ENCODE measurements at places on chromosomes 5 and 9. TPM values are rescaled to one million over a fixed set of nuclear protein-coding genes. Genes with fewer than 3 reads are reported as not detected.

DNA sequence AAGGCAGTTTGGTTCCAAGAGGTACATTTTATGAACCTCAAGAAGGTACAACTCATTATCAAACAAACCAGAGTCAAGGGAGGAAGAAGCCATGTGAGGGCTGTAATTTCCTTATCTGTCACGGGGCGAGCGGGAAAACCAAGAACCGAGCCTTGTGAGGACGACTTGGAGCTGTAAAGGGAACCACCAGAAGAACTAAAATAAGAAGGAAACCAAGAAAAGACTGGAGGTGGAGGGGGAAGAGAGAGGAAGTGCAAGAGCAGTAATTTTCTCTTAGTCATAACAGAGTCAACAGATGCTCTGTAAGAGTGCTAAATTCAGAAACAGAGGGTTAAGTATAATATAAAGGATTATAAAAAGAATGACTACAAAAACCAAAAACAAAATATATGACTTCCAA is 127.1 kb downstream of the DIRAS2 start:
- no peaks in the 10 kb centered on the region for H3K27me3 ChIP-seq
- H3K27ac ChIP-seq: no peak overlapping the region
- no peak for DNase-seq
- H3K4me1 ChIP-seq: no peaks in the 10 kb centered on the region

GRCh38 chr5:122180146-122180712 is 50.9 kb downstream of the ZNF474 start:
- no peaks in the 10 kb centered on the region for H3K36me3 ChIP-seq
- DNase-seq: no peak
- H3K4me1 ChIP-seq: no peaks in the 10 kb centered on the region
- no peaks in the 10 kb centered on the region for H3K27me3 ChIP-seq

DNA sequence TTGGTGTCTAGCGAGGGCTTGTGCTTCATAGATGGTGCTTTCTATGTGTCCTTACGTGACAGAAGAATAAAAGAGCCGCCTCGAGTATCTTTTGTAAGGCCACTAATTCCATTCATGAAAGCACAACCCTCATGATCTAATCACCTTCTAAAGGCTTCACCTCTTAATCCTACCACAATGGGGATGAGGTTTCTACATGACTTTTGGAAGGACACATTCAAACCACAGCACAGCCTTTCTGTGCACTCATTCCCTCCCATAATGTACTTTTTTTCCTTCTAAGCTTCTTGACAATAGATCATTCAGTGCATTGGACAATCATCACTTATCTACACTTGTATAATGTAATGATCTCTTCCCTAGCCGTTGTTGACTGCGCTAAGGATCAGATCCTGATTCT is 774.8 kb downstream of the BRINP1 start:
- DNase-seq: no peak
- H3K27me3 ChIP-seq: no peaks in the 10 kb centered on the region
- H3K27ac ChIP-seq: no peak overlapping the region
- no peak overlapping the region for H3K4me3 ChIP-seq

ISOC1 gene
- total RNA-seq: 17.3 TPM

DNA sequence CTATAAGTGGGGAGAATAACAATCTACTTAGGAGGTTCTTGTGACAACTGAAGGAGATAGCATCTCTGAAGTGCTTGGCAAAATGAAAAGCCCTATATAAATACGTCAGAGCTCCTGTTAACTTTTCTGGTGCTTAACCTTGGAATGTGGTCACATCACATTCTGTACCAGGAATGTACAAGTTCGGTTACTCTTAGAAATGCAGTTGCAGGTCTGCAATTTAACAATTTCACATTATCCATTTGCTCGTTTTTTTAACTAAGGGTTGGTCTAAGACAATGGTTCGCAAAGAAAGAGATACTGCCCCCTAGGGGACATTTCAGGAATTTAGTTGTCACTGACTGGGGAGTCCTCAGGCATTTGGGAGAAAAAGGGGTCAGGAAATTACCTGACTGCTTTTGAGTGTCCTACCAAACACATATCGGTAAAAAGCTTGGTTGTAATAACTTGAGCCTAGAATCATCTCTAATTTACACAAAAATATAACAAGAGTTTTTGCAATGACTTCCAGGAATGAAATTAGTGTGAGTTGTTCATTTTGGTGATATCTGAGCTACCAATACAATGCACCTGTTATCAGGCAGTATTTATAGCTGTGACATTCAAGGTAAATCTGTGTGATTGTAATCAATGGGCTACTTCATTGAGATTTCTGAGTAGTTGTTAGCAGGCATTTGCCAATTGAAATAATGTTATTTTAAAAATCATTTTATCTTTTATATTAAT is 5.4 kb upstream of the HBEGF start:
- H3K27me3 ChIP-seq: no peaks in the 10 kb centered on the region
- H3K4me3 ChIP-seq: no peak overlapping the region
- no peak overlapping the region for H3K27ac ChIP-seq
- no peaks in the 10 kb centered on the region for H3K36me3 ChIP-seq

DNA sequence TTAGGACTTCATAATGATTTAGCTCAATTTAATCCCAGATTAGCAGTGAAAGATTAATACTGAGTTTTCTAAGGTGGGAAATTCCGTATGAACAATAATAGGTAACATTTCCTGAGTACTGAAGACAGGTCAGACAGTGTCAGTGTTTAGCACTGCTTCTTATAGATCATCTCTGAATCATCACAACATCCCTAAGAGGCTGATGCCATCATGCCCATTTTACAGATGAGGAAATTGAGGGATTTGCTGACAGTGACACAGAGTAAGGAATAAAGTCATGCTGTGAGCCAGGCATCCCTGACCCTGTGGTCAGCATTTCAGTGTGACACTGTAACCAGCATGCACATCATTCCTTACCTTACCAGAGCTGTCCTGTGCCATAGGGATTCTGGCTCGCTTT is 44.5 kb downstream of the DAPK1 start:
- H3K27ac ChIP-seq: no peak overlapping the region
- no peaks in the 10 kb centered on the region for H3K4me1 ChIP-seq
- H3K36me3 ChIP-seq: no peaks in the 10 kb centered on the region
- H3K27me3 ChIP-seq: no peaks in the 10 kb centered on the region

- H3K27me3 ChIP-seq: no peaks in the 10 kb centered on the region
- DNase-seq: no peak
- no peak overlapping the region for H3K27ac ChIP-seq
Observed at GRCh38 chr5:117143406-117143805, 568.8 kb upstream of the SEMA6A start.

DNA sequence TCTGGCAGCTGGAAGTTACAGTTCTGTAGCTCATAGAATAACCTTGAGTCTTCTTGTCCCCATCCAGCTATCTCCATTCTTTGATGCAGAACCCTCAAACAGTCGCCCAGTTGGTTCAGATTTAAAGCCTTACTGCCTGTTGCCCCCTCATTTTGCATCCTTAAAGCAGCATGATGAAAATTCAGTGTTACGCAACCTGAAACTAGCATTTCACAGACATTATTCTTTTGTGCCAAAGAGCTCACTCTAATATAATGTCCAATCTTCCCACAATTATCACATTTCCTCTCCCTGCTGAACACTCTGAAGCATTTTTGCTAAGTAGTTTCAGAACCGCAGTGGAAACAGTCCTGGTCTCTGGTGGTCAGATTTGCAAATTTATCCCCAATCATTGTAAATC is 318.0 kb downstream of the PSAT1 start:
- no peak overlapping the region for H3K4me3 ChIP-seq
- H3K4me1 ChIP-seq: no peaks in the 10 kb centered on the region
- H3K27me3 ChIP-seq: no peaks in the 10 kb centered on the region
- no peak for DNase-seq
- H3K36me3 ChIP-seq: no peaks in the 10 kb centered on the region
- H3K27ac ChIP-seq: no peak overlapping the region

DNA sequence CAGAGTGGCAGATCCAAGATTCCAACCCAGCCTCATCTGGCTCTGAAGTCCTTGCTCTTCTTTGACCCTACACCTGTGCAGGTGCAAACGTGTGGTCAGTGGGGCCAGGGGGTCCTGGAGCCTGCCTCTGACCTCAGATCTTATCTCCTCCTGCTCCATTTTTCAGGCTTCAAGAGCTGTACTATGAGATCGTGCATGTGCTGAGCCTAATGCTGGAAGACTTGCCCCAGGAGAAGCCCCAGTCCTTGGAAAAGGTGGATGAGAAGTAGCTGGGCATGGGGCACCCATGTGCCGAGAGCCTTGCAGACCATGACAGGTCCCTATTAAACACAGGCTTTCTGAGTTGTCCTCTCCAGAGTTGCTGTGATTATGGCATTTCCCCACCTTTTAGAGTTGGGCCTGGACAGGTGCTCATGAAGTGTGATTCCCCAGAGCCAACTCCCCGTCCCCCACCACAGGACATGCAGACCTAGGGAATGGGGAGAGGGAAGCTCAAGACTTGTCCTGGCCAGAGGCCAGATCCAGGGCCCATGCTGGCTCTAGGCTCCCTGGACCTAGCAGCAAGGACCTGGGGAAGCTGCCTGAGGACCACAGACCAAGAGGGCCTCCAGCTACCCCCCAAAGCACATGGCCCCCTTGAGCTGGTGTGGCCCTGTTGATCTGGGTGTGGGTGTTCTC is 22.5 kb downstream of the PITX1 start:
- DNase-seq: no peak
- no peak overlapping the region for H3K27ac ChIP-seq
- H3K36me3 ChIP-seq: no peaks in the 10 kb centered on the region
- H3K4me3 ChIP-seq: no peak overlapping the region

TOR4A gene
- 4.6 TPM for total RNA-seq

DNA sequence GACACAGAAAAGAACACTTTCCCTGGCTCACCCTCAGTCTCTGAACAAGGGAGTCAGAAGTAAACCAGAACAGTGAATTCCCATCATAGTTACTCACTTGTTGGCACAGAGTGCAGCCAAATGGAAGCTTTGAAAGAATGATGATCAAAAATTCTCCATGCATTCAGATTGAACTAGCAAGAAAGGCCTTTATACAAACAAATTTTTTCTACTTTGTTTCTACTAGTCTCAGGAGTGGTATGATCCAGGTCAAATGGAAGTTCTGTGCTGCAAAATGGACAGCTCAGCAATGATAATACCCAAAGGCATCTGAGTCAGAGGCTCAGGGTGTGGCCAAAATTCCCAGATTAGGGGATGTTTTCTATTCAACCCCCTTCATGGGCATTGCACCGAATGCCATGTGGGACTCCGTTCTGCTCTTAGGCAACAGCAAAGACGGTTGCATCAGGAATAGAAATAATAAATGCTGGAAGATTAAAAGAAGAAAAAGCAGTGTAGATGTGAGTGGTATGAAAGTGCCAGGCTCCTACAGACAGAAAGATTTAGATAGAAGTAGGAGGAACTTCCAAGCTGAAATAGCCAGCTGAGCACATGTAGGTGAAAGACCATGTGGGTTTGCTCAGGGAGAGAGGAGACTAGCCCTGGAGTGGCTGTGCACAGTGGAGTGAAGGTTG is 24.0 kb upstream of the ASPN start:
- H3K27me3 ChIP-seq: no peaks in the 10 kb centered on the region
- H3K36me3 ChIP-seq: no peaks in the 10 kb centered on the region
- no peak for DNase-seq
- no peaks in the 10 kb centered on the region for H3K4me1 ChIP-seq
- no peak overlapping the region for H3K4me3 ChIP-seq

DNA sequence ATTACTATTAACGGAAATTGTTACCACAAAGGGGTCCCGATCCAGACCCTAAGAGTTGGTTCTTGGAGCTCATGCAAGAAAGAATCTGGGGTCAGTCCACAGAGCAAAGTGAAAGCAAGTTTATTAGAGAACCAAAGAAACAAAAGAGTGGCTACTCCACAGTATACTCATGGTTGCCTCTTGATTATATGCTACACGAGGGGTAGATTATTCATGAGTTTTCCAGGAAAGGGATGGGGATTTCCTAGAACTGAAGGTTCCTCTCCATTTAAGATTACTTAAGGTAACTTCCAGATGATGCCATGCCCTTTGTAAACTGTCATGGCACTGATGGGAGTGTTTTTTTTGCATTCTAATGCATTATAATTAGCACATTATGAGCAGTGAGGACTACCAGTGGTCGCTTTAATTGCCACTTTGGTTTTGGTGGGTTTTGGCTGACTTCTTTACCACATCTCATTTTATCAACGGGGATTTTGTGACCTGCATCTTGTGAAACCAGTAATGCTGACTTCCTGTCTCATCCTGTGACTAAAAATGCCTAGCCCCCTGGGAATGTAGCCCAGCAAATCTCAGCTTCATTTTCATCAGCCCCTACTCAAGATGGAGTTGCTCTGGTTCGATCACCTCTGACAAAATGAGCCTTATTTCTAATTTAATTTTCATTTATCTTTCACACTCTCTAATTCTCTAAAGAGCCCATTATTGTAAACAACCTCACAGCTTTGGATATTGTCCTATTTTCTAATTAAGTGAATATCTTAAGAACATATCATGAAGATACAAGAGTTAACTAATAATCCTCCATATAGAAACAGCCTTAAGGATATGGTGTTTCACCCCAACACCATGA is 336.3 kb downstream of the RASEF start:
- no peaks in the 10 kb centered on the region for H3K36me3 ChIP-seq
- no peaks in the 10 kb centered on the region for H3K27me3 ChIP-seq
- H3K4me3 ChIP-seq: no peak overlapping the region
- no peak overlapping the region for H3K27ac ChIP-seq
- no peak for DNase-seq

DNA sequence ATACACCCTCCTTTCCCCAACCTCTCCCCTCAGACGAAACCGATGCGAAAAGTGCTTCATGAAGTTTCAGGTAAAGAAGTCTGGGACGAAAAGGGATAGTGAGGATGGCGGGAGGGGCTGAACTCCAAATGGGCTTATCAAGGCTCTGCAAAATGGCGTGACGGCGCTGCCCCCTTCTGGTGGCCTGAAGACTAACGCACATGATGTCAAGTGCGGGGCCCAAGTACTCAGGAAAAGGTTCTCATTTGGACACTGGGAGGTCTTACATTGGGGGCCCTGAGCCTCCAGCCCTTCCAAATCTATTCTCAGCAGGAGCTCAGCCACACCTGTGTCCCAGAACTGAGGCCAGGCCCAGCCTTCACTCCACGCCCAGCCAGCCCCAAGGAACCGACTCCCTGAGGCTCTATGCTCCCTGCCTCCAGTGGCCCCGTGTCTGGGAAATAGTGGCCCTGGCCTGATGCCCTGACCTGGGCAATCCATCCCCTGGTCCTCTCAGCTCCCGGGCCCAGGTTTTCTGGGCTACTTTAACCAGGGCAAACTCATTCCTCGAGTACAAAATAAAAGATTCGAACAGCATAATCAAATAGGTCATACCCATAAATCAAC is 119.9 kb downstream of the KCNIP1 start:
- no peaks in the 10 kb centered on the region for H3K27me3 ChIP-seq
- DNase-seq: no peak

EQTN gene
- total RNA-seq: not detected
